ENCODE measurements at places on chromosomes 12 and 14.

DNA sequence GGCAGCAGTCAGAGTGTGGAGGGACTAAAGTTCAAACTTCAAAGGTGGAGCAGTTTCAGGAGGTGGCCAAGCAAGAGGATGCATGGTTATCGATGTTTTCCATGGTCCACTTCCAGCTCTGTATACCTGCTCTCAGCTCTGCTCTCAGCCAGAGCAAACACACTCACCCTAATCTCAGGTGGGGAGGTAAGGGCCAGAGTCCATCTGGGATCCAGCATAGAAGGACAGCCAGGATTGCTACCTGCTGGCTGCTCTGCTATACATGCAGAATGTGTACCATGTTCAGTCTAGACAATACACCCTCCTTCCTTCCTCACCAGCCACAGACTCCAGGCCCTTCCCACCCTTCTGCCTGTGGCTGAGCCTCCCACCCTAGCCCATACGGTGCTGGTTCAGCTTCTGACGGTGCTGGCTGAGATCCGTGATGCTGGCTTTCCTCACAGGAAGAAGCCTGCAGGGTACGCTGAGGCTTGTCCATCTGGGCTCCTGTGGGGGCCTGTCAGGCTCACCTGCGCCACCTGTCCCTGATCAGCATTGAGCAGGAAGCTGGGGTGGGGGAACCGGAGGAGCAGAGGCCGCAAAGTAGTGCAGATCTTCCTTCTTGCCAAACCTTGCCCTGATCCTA is 2.4 kb downstream of the CBLN3 start:
- peak; percentile 75 for DNase-seq

GRCh38 chr12:128844031-128844635 is 9.1 kb upstream of the GLT1D1 start:
- no peak for DNase-seq

DNA sequence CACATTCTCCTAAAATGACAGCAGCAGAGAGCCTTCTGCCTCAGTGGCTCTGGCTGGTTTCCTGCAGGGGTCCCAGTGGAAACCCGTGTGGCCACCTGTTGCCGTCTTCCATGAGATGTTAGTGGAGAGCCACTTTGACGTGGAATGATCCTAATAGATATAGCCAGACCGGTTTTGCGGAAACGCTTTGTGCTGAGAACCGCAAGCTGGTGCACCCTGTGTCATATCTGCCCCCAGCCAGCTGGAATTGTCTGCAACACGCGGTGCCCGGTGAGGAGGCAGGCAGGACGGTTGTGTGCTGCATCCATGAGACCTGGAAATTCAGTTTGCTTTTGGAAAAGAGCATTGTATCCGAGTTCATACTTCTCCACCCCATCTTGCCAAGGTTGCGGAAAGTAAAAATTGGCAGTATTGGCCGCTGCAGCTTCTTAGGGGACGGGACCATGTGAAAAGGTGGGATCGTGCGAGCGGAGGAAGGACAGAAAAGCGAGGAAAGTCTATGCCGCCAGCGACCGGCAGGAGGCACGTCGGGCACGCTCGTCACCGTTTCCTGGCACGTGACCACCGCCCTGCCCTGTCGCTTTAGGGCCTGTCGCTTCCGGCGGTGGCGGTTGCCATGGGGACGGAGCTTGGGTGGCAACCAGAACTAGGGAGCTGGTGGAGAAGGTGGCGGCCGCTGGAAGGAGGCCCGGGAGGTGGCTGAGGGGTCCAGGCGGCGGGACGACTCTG is at the start of gene CFAP251:
CFAP251 (plus strand) TSS at position 643 of the 729 bp plus-strand sequence. CDS start 2,714 bp downstream, outside the sequence.
- peak; percentile 82 for DNase-seq

DNA sequence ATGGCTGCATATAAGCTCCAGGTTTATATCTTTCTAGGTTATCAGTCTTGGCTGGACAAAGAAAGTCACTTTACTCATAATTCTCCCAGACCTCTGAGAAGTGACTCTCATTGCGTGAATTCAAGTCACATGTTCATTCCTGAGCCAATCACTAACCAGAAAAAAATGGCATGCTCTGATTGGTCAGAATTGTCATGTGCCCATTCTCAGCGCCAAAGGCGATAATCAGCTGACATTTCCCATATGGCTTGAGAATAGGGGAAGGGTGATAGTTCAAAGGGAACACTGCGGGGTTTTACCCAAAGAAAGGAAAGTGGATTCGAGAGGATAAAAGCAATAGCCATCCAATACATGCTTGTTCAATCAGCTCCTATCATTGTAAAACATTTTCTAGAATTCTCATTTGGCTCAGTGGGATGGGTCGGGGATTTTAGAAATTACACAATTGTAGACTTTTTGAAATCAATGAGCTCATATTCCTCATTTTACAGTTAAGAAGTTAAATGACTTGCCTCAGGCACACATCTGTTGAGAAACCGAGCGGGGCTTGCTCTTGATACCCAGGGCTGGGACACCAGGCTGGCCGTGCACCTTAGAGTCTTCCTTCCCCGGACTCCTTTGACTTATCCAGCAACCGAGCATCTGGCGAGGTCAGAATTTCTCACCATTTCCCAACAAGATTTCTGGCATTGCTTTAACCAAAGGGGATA is 454.0 kb upstream of the TBX3 start:
- DNase-seq, result no peak

DNA sequence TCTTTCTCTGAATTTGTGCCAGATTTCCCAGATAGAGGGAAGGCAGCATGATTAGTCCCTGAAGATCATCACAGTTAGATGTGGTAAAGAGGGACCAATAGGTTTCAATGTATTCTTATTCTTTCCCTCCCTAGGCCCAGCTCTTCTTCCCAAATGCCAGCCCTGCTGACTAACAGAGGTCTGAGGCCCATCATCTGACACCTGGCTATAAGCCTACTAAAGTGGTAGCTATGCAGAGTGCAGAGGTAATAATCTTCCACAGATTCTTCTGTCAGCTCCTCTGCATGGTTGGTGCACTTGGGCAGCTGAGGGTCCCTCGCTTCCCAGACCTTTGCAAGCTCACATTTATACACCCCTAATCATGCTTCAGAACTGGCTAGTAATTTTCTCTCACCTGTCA is 63.7 kb upstream of the PZP start:
- DNase-seq, result no peak

DNA sequence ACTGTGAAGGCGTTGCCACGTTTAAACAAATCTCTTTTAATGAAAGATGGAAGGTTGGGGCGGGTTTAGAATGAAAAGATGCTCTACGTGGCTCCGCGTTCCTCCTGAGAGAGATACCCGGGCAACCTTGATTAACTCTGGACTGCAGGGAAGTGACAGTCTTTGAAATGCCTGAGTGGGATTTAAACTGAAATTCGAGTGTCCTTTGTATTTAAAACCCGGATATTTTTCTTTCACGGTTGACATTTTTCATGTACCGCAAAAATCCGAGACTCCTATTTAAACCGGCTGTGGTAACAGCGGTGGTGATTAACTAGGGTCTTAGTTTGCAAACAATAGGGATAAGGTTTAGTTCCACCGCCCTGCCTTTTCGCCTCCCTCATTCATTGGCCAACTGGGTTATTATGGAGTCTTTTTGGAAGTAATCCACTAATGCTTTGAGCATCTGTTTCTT is 707 bp downstream of the G2E3 start:
- no peak for DNase-seq

GRCh38 chr14:54369343-54369742 is 27.5 kb upstream of the CDKN3 start:
- no peak for DNase-seq

GRCh38 chr12:105733579-105733978 is 403.1 kb downstream of the C12orf75 start:
- DNase-seq, result no peak

GRCh38 chr14:53180272-53181221 is 27.4 kb upstream of the DDHD1 start:
- DNase-seq, result peak; percentile 39

GRCh38 chr14:42014301-42014700 is 407.6 kb downstream of the LRFN5 start:
- no peak for DNase-seq

- DNase-seq, result no peak
Measured at GRCh38 chr14:36134038-36134437, 42.5 kb downstream of the PTCSC3 start.

Measured in Caco-2 (cell line).